Activated T-helper 1 cell treated with anti-CD3 and anti-CD28 coated beads, Interleukin-2, amount 50 U/mL, for 16 hours (primary cell): ENCODE measurements at places on chromosomes 7 and 10.

- DNase-seq: no peak
These were observed 12.7 kb upstream of the FOXL3 start for GRCh38 chr7:277228-277627.

GRCh38 chr7:15836651-15837050 lies 150.2 kb upstream of the MEOX2 start:
- DNase-seq: no peak

- no peak for DNase-seq
These were observed 213.1 kb downstream of the ELFN1 start for GRCh38 chr7:1883031-1883761.

- no peak for DNase-seq
These were observed 21.0 kb downstream of the OR2F1 start for GRCh38 chr7:143975617-143976016.
